HFF-Myc (cell line): ENCODE measurements at places on chromosomes 4 and X.

DNA sequence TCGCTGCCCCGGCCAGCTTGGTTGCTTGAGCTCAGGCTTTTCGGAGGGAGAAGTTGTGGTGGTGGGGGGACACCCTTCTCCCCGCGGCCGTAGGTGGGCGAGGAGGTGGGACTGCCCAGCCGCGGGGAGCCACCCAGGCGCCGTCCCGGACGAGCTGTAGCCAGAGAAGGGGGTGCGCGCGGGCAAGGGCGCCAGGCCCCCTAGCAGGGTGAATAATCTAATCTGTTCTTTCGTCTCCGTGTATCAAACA is 3.1 kb downstream of the MID1IP1 start:
- DNase-seq: no peak

DNA sequence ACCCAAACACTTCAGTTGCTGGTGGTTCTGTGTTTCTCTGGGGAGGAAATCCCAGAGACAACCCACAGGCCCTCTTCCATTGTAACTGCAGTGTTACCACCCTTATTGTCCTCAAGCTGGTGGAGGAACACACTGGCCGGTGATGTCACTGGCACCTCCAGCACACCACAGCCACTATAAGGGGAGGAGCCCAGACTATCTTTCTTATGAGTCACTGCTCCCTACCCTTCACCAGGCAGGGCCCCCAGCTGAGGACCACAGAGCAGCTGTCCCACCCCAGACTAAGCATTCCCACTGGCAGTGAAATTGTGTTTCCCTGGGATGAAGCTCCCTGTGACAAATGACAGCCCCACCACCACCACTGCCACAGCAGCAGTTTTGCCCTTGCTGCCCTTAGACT is 171.8 kb upstream of the FGF16 start:
- DNase-seq: no peak

GRCh38 chrX:96997196-96997595 is 113.5 kb downstream of the RPA4 start:
- DNase-seq: no peak

DNA sequence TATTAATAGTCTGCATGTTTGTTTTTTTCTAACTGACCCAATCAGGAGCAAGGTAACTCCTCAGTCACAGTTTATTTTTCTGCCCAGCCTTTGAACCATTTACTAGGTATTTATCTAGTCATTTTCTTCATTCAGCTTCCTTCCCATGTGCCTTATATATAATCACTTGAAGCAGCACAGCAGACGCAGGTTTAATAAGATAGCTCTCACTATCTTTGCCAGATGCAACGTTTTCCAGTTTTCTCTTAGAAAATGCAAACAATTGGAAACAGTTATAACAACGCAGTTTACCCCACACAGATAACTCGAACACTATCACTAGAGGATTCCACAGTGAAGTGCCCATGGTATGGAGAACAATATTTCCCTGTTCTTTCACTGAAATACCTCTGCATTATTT is 56.4 kb upstream of the NFKB1 start:
- DNase-seq: no peak

DNA sequence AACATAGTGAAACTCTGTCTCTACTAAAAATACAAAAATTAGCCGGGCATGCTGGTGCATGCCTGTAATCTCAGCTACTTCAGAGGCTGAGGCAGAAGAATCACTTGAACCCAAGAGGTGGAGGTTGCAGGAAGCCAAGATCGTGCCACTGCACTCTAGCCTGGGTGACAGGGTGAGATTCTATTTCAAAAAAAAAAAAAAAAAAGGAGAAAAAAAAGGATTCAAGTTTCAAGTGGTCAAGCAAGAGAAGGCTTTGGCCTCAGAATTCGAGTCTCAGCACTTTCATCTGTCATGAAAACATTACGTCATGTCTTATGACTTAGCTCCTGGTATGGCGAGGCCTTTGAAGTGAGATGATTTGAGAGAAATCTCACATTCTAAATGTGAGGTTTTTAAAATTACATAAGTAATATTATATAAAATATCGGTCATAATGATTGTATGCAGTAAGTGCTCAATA is 21.2 kb upstream of the DHRSX start:
- no peak for DNase-seq

GRCh38 chr4:173237762-173238161 is 69.2 kb downstream of the GALNT7 start:
- no peak for DNase-seq

- no peak for DNase-seq
These were observed 22.3 kb downstream of the RBMX start for GRCh38 chrX:136858007-136858756.

DNA sequence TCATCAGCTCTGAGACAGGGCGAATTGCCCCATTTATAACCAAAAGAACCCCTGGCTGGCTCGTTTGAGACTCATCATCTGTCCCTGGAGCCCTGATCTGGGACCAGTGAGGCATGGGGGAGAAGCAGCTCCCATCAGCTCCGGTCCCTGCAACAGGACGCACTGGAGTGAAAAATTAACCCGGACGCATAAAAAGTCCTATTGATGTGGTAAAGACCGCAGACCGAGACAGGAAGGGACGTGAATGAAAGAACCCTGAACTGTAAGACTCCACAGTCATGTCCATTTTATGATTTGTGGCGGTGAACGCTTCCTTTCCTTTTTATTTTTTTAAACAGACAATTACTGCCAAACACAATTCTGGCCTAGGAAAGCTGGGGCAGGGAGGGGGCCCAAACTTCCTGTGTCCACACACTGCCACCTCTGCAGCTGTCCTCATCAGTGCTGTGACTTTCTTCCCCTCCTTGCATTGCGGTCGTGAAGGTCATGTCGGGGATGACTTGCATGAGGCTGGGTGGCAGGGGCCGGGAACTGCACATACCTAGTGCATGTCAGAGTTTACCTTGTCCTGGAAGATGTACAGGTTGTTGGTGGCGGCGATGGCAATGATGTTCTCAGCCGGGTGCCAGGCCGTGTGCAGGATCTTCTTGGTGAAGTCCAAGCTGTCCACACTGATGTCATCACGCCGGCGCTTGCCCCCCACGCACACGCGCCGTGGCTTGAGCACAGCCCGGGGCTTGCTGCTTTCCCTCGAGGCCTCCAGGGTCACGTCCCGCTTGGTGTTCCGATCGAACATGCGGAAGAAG is 53.3 kb downstream of the WFS1 start:
- DNase-seq: no peak

- DNase-seq: no peak
These were observed 138.7 kb upstream of the LIMCH1 start for GRCh38 chr4:41399231-41399630.
